ENCODE measurements at places on chromosomes 7 and 10.
A peak's percentile ranks its signal among the peaks of the same experiment; 100 is the strongest.

GRCh38 chr7:22784346-22784745 lies 38.3 kb downstream of the TOMM7 start:
- DNase-seq: no peak

GRCh38 chr7:57216340-57216739 lies 84.1 kb upstream of the ZNF479 start:
- DNase-seq: no peak

DNA sequence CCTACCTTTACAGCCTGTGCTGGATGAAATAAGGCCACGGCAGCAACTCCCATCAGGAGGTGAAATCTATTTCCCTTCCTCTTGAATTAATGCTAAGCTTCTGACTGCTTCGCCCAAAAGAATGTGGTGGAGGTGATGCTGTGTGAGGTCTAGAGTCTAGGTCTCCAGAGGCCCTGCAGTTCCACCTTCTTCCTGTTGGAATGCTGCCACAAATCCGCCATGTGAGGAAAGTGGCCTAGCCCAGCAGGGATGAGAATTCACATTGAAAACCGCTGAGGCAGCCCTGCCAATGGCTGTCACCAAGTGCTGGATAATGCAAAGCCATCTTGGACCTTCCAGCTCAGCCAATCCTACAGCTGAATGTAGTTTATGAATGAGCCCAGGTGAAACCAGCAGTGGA lies 28.0 kb downstream of the RHOBTB1 start:
- no peak for DNase-seq

- DNase-seq: no peak
These were observed 491 bp upstream of the SH2D4B start for GRCh38 chr10:80537086-80537735.

DNA sequence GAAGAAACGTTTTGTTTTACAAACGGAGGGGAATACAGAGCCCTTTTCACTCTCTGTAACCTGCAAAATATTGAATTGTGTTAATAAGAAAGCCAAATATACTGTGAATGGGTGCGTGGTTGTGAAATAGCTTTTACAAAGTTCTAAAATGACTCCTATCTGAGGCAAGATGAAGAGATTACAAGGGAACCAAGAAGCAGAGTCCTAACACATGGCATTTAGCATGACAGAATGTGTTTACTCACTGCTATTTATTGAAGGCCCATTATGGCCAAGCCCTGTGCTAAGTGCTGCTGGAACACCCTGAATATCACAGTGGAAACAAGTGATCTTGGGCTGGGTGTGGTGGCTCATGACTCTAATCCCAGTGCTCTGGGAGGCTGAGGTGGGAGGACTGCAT lies 12.9 kb downstream of the JCAD start:
- DNase-seq: no peak

DNA sequence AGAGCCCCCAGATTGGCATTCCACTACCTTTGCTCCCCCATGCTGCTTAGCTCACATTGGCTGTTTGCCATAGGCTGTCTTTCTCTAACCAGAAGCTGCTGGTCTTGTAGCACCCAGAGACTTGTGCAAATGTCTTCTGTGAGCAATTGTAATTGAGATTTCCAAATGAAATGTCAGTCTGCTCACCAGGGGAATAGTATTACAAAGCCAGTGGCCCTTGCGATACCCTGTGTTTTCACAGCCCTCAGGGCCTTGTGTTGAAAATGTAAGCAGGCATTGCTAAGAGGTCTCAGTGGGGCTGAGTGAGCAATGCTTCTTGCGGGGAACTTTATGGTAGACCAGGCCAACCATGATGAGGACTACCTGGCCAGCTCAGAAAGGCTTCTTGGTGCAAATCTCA lies 746.5 kb downstream of the LRMDA start:
- no peak for DNase-seq

DNA sequence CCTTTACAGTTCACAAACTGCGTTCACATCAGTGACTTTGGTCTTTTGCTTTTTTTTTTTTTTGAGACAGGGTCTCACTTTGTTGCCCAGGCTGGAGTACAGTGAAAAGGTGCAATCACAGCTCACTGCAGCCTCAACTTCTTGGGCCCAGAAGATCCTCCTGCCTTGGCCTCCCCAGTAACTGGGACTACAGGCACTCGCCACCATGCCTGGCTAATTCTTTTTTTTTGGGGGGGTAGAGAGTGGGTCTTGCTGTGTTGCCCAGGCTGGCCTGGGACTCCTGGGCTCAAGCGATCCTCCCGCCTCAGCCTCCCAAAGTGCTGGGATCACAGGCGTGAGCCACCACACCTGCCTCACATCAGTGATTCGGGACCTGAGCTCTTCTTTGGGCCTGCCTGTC lies 35.7 kb upstream of the UNCX start:
- no peak for DNase-seq

- DNase-seq: no peak
These were observed 43.5 kb upstream of the SORBS1 start for GRCh38 chr10:95604630-95605029.

GRCh38 chr10:43260117-43260761 lies 6.6 kb downstream of the RASGEF1A start:
- DNase-seq: no peak

DNA sequence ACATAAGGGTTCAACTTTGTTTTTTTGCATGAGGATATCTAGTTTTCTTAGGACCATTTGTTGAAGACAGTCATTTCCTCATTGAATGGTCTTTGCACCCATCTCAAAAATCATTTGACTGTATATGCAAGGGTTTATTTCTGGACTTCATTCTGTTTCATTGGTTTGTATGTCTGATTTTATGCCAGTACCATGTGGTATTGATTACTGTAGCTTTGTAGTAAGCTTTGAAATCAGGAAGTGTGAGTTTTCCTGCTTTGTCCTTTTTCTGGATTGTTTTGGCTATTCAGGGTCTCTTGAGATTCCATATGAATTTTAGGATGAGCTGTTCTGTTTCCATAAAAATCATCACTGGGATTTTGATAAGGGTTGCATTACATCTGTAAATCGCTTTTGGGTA lies 63.9 kb downstream of the SND1 start:
- DNase-seq: no peak

DNA sequence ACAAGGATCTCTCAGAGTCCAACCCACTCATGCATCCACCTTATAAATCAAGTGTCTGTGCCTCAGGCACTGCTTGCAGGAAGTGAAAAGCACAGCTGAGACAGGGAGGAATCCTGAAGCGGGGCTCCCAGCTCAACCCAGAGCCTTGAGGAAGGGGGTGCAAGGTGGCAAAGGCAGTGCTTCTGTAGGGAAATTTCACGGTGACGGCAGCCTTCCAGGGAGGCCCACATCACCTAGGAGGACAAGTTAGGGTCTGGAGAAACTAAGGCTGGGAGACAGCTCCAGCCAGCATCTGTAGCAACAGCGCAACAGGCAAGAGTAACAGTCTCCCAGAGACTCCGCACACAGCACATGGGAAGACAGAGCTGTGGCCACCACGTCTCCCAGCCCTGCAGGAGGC lies 2.7 kb downstream of the AOC1 start:
- DNase-seq: no peak

DNA sequence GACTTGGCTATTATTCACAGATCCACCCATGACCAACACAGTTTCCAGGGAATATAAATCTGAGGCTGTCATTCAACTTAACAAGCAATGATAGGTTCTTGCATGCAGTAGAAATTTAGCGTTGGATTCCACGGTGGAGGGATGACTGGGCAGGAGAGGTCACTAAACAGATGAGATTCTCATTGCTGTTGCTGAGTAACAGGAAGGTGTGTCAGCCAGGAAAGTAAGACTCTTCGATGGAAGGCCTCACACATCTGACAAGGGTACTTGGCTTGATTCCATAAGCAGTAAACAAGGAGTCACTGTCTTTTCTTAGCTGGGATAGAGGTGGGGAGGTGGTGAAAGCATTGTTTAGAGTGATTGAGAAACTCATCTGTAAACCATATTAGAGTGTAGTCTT lies 1152.0 kb downstream of the SORCS3 start:
- DNase-seq: no peak

DNA sequence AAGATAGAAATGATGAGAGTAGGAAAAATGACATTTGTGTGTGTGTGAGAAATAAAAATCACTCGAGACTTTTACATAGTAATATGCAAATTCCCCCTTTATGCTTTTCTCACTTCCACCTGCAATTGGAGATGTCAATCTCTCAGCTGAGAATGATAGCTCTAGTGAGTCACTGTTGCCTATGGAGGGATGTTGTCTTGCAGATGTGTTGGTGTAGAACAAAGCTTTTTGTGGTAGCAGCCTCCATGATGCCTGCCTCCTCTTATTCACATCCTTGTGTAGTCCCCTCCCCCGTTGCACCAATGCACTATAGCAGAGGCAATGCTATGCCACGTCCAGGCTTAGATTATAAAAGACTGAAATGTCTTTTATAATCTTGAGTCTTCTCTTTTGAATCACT lies 33.8 kb downstream of the SPAG6 start:
- DNase-seq: no peak

GRCh38 chr7:100467638-100468373 lies 3.7 kb upstream of the SPACDR start:
- DNase-seq: no peak

GRCh38 chr7:139560678-139561077 lies 37.2 kb downstream of the CLEC2L start:
- no peak for DNase-seq

GRCh38 chr7:79789584-79790345 lies 336.3 kb upstream of the MAGI2 start:
- DNase-seq: no peak

DNA sequence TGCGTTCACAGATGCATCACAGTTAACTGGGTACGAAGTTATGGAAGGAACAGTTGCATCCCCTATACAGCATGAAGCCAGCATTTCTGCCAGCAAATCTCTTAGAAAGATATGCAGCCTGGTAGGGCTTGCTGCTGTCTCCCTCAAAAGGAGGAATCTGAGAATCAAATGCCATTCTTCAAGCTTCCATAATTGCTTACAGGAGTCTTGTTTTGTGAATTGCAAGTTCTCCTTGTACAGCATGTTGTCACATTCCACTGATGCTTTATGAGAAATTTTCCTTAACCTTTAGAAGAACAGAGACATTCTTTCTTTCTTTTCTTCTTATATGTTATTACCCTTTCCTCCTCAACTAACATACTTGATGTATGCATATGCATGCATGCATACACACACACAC lies 134.6 kb downstream of the CHRM2 start:
- no peak for DNase-seq

GRCh38 chr7:142308326-142308725 lies 50.5 kb upstream of the PRSS58 start:
- DNase-seq: no peak

DNA sequence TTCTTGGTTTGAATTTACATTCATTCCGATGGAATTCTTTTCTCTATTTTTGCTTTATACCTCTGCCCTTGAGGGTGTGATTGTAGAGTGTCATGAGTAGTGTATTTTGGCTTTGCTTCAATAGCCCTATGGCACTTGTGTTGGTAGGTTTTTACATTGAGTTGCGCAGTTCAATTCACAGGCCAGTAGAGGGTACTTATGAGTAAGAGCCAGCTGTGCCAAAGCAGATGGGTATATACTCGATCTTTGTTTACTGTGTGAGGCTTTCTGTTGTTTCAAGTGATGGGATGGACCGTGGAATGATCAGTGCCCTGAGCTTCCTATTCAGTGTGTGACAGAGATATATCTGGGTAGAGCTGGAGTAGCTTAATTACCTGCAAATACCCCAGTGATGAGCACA lies 4.3 kb upstream of the AKR1C3 start:
- DNase-seq: no peak

DNA sequence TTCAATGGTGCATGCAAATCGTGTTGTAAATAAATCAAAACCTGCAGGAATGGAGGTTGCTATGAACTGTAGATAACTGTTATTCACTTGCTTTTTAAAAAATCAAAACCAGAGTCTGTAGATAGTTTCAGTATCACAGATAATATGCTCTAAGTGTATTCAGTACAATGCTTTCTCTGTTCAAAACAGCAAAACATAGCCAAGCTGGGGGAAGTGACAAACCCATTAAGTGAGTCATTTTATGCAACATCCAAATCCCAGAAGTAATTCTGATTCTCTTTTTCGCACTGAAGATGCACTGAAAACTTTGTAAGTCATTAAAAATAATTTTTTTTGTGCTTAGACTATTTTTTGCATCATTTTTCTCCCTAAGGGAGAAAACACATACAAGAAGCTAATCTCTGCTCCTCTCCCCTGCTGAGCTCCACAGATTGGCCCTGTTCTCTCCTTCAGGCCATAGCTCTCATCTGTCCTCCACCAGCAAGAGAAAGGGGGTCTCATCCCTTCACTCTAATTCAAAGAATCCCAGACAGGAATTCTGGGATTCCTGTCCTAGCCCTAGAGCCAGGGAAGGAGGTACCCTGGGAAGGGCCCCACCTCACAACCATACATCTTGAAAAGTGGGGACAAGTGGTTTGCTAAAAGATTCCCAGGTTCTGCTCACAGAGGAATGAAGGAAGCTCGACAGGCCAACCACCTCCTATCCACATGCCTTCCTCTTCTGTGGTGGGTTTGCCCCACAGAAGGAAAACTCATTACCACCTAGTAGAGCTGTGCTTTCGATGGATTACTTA lies 4.9 kb downstream of the PRTFDC1 start:
- no peak for DNase-seq

DNA sequence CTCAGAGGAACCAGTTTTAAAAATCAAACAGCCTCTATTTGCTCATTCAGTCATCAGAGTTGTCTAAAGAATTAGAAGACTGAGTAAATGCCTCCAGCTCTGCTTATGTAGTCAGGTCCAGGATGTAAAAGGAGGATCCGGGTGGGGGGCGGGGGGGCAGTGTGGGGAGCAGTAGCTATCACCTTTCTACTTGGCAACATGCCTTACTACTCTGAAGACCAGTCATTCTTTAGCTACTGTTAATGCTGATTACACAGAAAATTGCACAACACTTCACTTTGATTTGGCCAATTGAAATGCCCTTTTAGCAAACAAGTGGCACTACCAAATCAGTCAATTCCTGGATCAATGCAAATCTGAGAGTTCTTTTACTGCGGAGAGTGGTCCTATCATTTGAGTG lies 164.2 kb downstream of the NXPH1 start:
- no peak for DNase-seq

- DNase-seq: peak; percentile 65
These were observed 95.5 kb downstream of the CTBP2 start for GRCh38 chr10:125064681-125065492.

- no peak for DNase-seq
These were observed 507 bp downstream of the PDZD8 start for GRCh38 chr10:117374506-117375359.

- DNase-seq: no peak
These were observed 345.6 kb downstream of the PARD3 start for GRCh38 chr10:34469446-34469845.

DNA sequence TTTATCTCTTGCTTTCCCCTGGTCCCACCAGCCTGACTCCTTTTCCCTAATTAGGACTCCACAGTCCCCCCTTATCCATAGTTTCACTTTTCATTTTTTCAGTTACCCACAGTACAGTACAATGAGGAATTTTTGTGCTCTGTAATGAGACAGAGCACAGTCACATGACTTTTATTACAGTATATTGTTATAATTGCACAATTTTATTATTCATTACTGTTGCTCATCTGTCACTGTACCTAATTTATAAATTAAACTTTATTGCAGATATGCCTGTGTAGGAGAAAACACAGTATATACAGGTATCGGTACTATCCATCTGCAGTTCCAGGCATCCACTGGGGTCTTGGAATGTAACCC lies 125.4 kb downstream of the KCNMA1 start:
- DNase-seq: no peak

- no peak for DNase-seq
These were observed 38.1 kb downstream of the LDB3 start for GRCh38 chr10:86706401-86706841.

- DNase-seq: no peak
These were observed 194.7 kb downstream of the GALNT17 start for GRCh38 chr7:71326595-71326994.
